ENCODE measurements at places on chromosomes 13 and 19.

- no peak for DNase-seq
These were observed 121.6 kb upstream of the ZNF507 start for GRCh38 chr19:32223595-32224370.

DNA sequence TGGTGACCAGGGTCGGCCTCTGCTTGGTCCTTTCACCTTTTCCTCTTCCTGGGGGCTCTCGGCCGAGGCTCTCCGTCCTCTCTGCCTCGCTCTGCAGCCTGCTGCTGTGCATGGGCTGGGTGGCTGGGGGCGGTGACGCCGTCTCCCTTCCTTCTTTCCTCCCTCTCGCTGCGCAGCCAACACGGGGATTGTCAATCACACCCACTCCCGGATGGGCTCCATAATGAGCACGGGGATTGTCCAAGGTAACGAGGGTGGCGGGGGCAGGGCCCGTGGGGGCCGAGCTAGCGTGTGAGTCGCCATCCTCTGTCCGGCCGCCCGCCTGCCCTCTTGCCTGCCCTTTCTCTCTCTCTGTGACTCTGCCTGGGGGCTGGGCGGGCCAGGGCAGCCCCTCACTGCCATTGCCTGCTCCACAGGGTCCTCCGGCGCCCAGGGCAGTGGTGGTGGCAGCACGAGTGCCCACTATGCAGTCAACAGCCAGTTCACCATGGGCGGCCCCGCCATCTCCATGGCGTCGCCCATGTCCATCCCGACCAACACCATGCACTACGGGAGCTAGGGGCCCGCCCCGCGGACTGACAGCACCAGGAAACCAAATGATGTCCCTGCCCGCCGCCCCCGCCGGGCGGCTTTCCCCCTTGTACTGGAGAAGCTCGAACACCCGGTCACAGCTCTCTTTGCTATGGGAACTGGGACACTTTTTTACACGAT, 7.1 kb downstream of the YIPF2 start:
- DNase-seq = no peak

DNA sequence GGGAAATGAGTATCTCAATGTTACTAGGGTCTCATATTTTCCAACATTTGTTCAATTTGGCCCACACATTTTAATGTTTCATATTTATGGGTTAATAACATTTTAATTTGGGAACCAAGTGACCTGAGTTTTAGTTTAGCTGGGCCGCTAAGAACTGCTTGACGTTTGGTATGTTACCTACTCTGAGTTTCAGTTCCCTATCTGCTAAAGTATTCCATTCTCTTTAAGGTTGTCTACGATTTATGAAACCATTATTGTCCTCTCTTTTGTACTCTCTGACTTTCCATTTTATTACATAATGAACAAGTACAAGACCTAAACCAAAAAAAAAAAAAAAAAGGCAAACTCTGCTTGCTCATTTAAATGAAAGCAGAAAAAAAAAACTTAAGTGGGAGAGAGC, 89.9 kb downstream of the FGF14 start:
- DNase-seq = no peak

DNA sequence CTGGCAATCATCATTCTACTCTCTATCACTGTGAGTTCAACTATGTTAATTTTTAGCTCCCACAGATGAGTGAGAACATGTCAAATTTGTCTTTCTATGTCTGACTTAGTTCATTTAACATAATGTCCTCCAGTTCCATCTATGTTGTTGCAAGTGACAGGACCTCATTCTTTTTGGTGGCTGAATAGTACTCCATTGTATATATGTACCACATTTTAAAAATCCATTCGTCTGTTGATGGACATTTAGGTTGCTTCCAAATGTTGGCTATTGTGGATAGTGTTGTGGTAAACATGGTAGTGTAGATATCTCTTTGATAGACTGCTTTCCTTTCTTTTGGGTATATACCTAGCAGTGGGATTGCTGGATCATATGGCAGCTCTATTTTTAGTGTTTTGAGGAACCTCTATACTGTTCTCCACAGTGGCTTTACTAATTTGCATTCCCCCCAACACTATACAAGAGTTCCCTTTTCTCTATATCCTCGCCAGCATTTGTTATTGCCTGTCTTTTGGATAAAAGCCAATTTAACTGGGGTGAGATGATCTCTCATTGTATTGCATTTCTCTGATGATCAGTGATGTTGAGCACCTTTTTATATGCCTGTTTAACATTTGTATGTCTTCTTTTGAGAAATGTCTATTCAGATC, 124.1 kb downstream of the PCCA start:
- no peak for DNase-seq

DNA sequence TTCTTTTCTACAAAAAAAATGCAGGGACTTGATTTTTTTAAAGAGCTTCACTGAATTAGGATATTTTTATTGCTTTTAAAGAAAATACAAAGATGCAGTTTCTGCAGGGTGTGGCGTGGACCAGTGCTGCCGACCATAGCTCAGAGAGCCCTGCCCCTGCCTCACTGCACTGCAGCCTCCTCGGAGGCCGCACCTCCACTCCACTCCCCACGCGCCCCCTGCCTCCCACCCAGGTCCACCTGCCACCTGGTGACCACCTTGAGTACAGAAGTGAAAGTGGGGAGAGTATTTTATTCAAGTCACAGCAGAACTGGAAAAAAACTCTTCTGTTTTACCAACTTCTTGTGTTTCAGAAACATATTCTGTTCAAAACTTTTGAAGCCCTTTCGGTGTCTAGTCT, 7.9 kb upstream of the F7 start:
- no peak for DNase-seq

All from HL-60 (cell line).